ENCODE measurements at places on chromosomes 5 and 9.

- DNase-seq: no peak
These were observed 8.5 kb downstream of the GIN1 start for GRCh38 chr5:103111468-103111867.

GRCh38 chr9:110214586-110215355 is 6.8 kb upstream of the C9orf152 start:
- DNase-seq: no peak

DNA sequence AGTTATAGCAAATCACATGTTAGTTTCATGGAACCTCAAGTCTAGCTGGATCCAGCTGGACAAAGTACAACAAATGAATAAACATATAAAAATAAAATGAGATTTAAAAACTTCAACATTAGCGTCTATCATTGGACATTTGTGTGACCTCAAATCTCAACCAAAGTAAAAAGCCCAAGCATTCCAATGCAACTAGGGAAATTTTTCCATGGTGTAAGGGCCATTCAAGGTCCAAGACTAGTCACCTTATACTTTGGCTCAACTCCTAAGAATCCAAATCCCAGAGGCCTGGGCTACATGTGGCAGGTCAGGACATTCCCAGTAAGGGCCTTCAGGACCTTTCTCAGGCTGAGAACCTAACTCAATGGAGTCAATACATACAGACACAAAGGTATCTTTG is 137.4 kb upstream of the DMAC1 start:
- no peak for DNase-seq

DNA sequence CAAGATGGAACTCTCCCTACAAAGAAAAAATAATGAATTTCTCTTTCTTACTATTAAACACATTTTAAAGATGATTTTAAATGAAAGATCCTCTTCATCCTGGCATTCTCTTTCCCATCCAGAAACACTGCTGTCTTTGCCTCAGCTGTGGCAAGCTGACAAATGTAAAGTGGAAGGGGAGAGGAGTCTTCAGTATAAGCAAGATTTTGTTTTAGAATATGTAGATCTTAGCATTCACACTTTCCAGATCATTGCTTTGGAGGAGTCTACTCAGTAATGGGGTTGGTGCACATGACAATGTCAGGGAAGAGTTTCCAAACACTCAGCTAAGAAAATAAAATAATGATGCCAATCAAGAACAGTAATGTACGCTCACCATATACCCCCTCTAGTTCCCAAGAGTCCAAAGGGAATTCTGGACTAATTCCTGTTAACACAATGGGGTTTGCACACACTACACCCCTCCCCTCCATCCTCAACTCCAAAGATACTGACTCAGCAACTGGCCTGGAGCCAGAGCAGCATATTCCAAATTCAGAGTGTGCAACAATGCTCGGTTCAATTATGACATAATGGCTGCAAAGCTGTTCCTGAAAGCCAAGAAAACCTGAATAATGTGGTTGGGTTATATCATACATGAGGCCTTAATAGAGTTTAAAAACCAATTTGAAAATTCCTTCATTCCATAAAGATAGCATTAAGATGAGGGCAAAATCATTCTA is 4.6 kb downstream of the C5orf63 start:
- DNase-seq: no peak

DNA sequence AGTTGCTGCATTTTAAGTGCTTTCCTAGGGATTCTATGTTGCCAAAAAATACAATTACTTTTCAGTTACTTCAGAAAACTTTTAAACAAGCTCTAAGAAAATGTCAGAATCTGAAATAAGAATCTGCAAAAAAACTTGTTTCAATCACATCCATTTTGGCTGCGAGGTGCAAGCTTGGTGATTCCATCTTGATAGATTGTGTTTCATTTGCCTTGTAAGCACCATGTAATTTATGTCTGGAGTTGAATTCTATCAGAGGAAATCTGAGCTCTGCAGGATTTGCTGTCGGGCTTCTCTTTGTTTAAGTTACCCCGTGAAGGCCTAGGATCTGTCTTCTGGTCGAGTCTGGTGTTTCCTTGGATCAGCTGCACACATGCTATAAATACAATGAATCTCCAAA is 40.4 kb upstream of the MAN2A1 start:
- DNase-seq: no peak

DNA sequence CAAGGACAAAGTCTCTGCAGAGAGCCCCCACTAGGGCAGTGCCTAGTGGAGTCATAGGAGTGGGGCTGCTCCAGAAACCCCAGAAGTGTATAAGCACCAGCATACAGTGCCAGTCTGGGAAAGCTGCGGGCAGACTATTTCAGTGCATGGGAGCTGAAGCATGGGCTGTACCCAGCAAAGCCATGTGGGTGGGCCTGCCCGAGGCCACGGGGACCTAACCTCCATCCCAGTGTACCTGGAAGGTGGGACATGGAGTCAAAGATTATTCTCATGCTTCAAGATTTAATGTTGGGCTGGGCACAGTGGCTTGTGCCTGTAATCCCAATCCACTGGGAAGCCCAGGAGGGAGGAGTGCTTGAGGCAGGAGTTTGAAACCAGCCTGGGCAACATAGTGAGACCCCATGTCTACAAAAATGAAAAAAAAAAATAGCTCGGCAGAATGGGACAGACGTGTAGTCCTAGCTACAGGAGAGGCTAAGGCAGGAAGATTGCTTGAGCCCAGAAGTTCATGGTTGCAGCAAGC is 36.7 kb downstream of the PTPDC1 start:
- no peak for DNase-seq

All from stimulated activated CD8-positive, alpha-beta memory T cell treated with anti-CD3 and anti-CD28 coated beads, Interleukin-2, amount 100 ng/mL, for 48 hours (primary cell).